ENCODE measurements at places on chromosomes 4 and X.

GRCh38 chr4:40484346-40485090, 145.1 kb downstream of the RBM47 start:
- no peak for DNase-seq

- no peak for DNase-seq
Observed at GRCh38 chr4:134251322-134251721, 49.7 kb upstream of the PABPC4L start.

DNA sequence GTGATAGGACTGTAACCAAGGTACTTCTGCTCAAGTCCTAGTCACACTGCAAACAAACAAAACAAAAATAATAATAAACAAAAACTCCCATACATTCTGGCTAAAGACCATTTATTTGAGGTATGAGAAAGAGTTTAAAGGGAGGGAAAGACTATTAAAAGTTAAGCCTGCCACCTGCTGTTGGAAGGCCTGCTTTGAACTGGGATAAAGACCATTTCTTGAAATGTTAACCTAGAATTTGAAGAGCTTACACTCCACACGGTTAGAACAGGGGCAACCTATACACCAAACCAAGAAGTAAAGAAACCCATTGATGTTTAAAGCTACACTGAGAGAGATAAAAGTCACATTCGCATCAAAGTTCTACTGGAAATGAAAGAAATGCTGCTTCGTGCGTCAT, 548.7 kb upstream of the DIPK2B start:
- no peak for DNase-seq

- DNase-seq, result peak; percentile 0
Observed at GRCh38 chrX:130994671-130995070, 63.5 kb upstream of the ARHGAP36 start.

DNA sequence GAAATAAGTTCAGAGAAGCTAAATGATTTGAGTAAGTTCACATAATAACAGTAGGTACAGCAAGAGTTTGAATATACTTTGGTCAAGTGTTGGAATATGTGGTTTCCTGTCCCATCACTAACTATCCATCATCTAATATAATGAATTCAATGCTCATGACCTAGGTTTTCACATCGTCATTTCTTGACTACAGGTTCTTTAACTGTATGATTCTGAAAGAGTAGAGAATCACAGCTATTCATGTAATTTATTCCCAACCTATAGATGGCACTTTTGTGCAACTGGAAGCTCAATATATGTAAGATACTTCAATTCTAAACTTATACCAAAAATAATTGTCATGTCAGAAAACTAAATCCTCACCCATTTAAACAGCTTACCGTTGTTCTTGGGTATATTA, 53.1 kb downstream of the TIGD2 start:
- DNase-seq, result no peak

DNA sequence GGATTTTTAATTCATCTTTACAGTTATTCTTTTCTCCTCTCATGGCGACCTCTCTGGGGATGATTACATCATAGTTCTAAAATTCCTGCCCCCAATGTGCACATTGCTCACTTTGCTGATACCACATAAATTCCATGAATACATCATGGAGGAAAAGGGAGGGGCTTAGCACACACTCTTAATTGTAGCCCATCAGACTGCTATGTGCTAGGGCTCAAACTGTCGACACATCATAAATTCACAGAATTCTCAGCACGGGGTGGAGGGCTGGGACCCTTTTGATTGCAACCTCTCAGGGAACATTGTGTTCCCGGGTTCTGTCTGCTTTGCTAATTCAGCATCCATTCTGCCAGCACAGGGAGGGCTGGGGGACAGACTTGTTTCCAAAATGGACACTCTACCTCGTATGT, 592.9 kb downstream of the BCOR start:
- no peak for DNase-seq

DNA sequence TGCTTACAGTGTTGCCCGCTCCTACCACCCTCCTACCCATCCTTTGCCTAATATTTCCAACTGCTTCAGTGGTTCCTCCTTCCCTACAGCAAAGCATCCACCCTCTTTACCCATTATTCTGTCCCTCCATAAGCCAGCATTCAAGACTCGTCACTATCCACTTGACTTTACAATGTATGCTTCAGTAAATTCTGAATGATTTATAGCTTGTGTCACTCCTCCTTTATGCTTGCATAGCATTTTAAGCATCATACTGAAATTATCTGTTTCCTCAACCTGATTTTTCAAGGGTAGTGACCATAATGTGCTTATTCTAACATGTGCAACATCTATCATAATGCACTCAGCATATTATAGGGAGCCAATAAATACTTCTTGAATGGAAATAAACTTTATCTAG, 365.5 kb downstream of the RAB28 start:
- DNase-seq, result no peak

- DNase-seq, result peak; percentile 0
Observed at GRCh38 chrX:11558972-11559371, 106.7 kb downstream of the ARHGAP6 start.

DNA sequence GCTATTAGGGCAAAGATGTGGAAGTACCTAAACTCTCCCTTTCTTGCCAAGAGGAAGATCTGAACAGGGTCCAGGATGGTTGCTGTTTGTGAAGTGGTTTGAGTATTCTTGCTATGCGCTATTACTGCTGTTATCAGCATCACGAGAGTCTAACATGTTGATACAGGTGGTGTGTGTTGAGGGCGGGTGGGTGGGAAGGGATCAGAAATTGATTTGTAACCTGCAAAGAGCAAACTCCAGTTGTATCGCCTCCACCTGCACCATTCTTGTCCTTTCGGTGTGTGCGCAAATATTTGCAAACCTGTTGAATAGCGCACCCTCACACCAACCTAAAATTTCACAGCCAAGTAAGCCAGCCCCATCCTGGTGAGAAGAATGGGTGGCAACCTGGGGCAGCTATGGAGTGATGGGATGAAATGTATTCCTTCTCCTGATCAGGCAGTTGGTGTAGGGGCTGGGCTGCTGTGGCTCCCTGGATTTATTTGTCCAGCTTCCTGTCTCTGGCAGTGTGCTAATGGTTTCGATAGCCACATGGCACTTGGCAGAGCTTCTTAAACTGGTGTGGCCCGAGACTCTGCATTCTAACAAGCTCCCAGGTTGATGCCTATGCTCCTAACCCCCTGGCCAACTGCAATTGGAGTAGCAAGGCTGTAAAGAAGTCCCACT, 102.6 kb upstream of the SCML1 start:
- DNase-seq, result no peak

- DNase-seq, result no peak
Observed at GRCh38 chr4:184481544-184481943, 7.2 kb upstream of the IRF2 start.

DNA sequence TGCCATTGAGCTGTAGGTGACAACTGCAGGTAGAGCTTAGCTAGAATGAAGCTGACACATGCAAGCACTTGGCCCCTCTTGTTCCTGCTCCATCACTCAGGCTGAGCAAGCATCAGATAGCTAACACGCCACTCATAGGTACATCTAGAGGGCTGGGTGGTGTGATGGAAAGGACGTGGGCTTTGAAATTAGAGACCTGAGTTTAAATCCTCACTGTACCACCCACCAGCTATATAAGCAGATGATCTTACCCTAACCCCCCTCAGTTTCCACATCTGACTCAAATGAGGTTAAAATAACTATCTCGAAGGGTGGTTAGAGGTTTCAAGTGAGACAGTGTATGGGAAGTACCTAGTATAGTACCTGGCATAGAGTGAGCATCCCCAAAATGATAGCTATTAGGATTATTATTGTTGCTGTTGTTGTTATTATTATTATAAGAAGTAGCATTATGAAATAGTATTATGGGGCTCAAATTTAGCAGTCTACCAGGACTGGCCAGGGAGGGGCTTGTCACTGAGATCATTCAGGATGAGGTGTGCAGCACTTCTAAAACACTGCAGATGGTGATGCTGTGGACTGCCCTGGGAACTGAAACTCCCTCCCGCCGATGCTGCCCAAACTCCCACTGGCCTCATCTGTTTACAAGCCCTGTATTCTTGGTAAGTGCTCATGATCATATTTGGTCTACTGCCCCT, 59.0 kb downstream of the REELD1 start:
- no peak for DNase-seq

- DNase-seq, result no peak
Observed at GRCh38 chr4:7194251-7195140, 2.2 kb downstream of the SORCS2 start.
